ENCODE measurements at places on chromosomes 7 and 10.

GRCh38 chr10:88184543-88185297, 321.3 kb downstream of the PTEN start:
- no peaks in the 10 kb centered on the region for H3K36me3 ChIP-seq
- H3K27ac ChIP-seq, result no peak overlapping the region
- DNase-seq, result no peak
- H3K27me3 ChIP-seq, result no peaks in the 10 kb centered on the region

GRCh38 chr7:157500171-157500960, 163.6 kb downstream of the DNAJB6 start:
- DNase-seq, result no peak
- H3K4me1 ChIP-seq, result peaks cover 10% of the 10 kb centered on the region

DNA sequence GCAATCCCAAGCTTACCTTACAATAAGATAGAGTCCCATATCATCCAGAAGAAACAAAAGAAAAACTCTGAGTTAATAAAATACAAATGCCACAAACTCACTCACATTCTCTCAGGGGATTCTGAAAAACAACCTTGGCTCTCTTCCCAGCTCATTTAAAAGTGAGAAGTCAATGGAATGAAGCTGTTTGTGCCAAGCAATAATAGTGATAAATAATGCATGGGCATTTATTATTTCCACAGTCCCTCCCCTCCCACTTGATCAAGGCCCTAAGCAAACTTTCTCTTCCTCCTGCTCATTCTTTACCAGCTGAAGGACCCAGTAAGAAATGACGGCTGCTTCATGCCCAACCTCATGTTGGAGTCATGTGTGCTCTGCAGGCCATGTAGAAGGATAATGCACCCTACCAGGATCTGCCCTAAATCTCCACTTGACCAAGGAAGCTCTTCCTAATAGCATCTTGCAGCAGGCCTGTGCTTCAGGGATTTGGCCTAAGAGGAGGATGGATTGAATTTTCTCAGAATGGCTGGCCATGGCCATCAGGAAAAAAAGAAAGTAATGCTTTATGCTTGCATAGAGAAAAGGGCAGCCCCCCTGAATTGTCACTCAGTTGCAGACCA, 451.3 kb downstream of the GPAM start:
- no peaks in the 10 kb centered on the region for H3K4me1 ChIP-seq
- no peak for DNase-seq
- no peak overlapping the region for H3K27ac ChIP-seq
- H3K36me3 ChIP-seq, result no peaks in the 10 kb centered on the region

DNA sequence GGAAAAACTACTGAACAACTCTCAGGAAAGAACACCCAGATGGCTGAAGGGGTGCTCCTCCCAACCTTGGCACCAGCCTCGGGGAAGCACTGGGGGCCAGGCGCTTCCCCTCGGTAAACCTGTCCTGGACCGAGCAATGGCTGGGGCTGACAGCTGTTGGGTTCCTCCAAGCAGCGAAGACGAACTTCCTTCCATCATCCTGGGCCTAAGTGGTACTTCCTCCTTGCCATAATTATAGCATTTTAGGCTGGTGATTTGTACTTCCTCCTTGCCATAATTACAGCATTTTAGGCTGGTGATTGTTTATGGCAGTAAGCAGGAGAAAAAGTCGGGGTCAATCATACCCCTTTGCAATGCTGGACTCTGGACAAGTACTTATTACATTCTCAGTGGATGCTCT, 69.3 kb downstream of the MYOF start:
- H3K4me1 ChIP-seq, result peaks cover 77% of the 10 kb centered on the region
- peak overlapping the region; percentile 90 for H3K27ac ChIP-seq
- H3K36me3 ChIP-seq, result no peaks in the 10 kb centered on the region

- H3K27me3 ChIP-seq, result no peaks in the 10 kb centered on the region
- no peak overlapping the region for H3K4me3 ChIP-seq
- no peaks in the 10 kb centered on the region for H3K36me3 ChIP-seq
- H3K27ac ChIP-seq, result no peak overlapping the region
These were observed 301.5 kb upstream of the CACNA2D1 start for GRCh38 chr7:82745117-82745516.

DNA sequence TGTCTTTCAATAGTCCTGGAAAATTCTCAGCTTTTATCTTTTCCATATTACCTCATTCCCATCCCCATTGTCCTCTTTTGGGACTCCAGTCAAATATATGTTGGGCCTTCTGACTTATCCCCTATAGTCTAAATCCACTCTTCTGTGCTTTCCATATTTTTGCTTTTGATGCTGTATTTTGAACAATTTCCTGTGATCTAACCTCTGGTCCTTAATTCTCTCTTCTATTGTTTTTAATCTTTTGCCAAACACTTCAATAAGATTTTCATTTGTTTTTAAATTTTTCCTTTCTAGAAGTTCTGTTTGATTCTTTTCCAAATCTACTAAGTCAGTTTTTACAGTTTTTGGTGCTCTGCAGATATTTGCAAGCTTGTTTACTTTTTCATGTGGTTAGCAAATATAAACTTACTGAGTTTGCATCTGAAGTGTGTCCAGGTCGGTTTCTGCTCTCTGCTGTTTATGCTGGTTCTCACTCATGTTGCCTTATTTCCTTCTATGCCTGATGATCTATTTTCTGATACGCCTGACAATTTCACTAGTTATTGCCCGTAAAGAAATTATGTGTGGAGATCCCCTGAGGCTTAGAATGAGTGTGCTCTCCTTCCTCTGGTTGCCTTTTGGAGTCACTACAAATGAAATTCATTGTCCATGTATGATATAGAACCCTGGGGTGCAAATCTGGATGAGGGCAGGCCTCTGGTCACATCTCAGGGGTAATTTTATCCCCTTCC, 110.4 kb downstream of the RBM20 start:
- H3K36me3 ChIP-seq, result peaks cover 3% of the 10 kb centered on the region
- DNase-seq, result no peak
- H3K27me3 ChIP-seq, result no peaks in the 10 kb centered on the region
- no peak overlapping the region for H3K27ac ChIP-seq

DNA sequence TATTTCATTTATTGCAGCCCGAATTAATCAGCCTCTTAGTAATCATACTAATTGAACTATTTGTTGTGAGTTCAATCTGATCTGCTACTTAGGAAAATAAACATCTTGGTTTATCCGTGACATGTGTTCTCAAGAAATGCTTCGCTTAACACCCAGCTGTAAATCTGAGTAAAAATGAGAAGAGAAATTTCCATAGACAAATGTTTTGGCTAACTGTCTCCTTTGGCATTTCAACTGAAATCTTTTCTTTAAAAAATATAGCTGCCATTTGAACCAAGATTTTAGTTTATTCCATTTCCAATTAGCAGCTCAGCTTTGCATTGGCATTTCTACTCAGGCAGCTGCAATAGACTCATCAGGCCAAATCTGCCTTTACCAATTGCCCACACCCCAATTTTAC, 180.5 kb upstream of the PTER start:
- H3K36me3 ChIP-seq, result no peaks in the 10 kb centered on the region
- no peak for DNase-seq
- peaks cover 5% of the 10 kb centered on the region for H3K27me3 ChIP-seq
- H3K4me1 ChIP-seq, result no peaks in the 10 kb centered on the region
- H3K4me3 ChIP-seq, result no peak overlapping the region

- no peaks in the 10 kb centered on the region for H3K36me3 ChIP-seq
- H3K27me3 ChIP-seq, result no peaks in the 10 kb centered on the region
- no peaks in the 10 kb centered on the region for H3K4me1 ChIP-seq
- no peak for DNase-seq
- no peak overlapping the region for H3K27ac ChIP-seq
- H3K4me3 ChIP-seq, result no peak overlapping the region
These were observed 205.7 kb upstream of the IGFBP3 start for GRCh38 chr7:46126675-46127300.

- no peaks in the 10 kb centered on the region for H3K36me3 ChIP-seq
- H3K4me1 ChIP-seq, result peaks cover 7% of the 10 kb centered on the region
- H3K27ac ChIP-seq, result no peak overlapping the region
- DNase-seq, result no peak
- H3K27me3 ChIP-seq, result peaks cover 2% of the 10 kb centered on the region
These were observed 144.7 kb upstream of the SHH start for GRCh38 chr7:155956977-155957376.

DNA sequence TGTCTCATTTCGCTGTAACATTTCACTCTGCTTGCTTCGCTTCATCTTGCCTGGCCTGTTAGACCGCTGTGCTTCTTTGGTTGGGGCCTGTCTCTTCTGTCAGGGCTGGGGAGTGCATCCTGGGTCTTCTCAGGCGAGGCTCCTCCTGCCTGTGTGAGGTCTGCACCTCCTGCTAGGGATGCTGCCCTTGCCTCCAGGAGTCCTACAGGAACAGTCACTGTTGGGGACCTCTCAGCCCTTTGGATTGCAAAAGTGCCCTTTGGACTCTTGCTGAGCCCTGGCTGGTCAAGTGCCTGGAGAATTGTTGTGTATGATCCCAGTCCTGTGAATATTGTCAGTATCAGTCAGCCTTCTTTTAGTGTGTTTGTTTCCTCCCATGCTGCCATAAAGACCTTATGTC, 84.1 kb downstream of the MDFIC start:
- no peak overlapping the region for H3K4me3 ChIP-seq
- peak overlapping the region; percentile 66 for H3K27ac ChIP-seq
- no peaks in the 10 kb centered on the region for H3K27me3 ChIP-seq
- DNase-seq, result no peak

DNA sequence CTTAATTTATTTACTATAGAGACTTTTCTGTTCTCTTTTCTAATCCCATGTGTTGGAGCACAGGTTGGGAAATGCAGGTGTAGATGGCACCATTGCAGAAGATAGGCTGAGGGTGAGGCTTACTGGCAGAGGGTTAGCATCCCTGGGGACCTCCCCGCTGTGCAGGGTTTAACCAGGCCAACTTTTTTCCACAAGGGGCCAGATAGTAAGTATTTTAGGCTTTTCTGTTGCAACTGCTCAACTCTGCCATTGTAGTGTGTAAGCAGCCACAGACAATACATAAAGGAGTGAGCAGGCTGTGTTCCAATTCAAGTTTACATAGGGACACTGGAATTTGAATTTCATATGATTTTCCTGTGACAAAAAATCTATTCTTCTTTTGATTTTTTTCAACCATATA, 34.6 kb upstream of the AOAH start:
- H3K4me1 ChIP-seq, result peaks cover 21% of the 10 kb centered on the region
- no peaks in the 10 kb centered on the region for H3K36me3 ChIP-seq
- H3K27ac ChIP-seq, result no peak overlapping the region

DNA sequence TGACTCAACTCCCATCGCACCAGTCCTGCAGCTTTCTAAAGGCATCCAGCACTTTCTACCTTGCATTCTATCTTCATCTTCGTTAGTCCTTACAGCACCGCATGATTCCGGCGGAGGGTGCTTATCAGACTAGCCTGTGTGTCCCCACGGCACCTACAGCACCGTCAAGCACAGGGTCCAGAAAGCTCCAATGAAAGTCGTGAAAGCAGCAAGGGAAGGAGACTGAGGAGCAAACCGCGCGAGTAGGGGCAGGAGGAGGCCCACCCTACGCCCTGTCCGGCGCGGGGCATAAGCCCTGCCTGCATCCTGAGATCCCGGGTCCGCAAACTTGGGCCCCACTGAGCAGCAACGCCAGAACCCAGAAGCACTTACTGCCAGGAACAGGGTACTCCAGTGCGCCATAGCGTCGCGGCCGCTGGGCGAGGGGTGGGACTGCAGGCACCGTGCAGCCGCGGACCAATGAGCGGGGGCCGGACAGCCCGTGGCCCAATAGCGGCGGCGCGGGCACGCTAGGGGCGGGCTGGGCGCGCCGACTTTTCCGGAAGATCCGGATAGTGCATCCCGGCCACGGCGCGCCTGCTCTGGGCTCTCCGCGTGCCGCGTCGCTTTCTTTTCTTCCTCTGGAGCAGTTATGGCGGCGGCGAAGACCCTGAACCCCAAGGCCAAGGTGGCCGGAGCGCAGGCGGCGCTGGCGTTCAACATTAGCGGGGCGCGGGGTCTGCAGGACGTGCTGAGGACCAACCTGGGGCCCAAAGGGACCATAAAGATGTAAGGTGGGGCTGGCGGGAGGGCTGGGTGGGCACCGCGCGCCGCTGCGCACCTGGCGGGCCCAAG, 122.1 kb upstream of the VKORC1L1 start:
- DNase-seq, result peak; percentile 88
- H3K36me3 ChIP-seq, result no peaks in the 10 kb centered on the region
- H3K27ac ChIP-seq, result peak overlapping the region; percentile 87
- H3K4me1 ChIP-seq, result peaks cover 48% of the 10 kb centered on the region

GRCh38 chr7:38539477-38540081, 91.6 kb downstream of the AMPH start:
- H3K4me3 ChIP-seq, result no peak overlapping the region
- H3K36me3 ChIP-seq, result no peaks in the 10 kb centered on the region
- no peaks in the 10 kb centered on the region for H3K4me1 ChIP-seq
- DNase-seq, result no peak
- H3K27me3 ChIP-seq, result peaks cover 4% of the 10 kb centered on the region

- H3K27ac ChIP-seq, result no peak overlapping the region
- DNase-seq, result no peak
- H3K4me1 ChIP-seq, result no peaks in the 10 kb centered on the region
- no peak overlapping the region for H3K4me3 ChIP-seq
These were observed 5.2 kb downstream of the IDI2 start for GRCh38 chr10:1020460-1020859.

GRCh38 chr7:26584987-26585665, 279.3 kb downstream of the SKAP2 start:
- no peaks in the 10 kb centered on the region for H3K4me1 ChIP-seq
- no peaks in the 10 kb centered on the region for H3K36me3 ChIP-seq
- no peak overlapping the region for H3K27ac ChIP-seq
- no peak overlapping the region for H3K4me3 ChIP-seq

DNA sequence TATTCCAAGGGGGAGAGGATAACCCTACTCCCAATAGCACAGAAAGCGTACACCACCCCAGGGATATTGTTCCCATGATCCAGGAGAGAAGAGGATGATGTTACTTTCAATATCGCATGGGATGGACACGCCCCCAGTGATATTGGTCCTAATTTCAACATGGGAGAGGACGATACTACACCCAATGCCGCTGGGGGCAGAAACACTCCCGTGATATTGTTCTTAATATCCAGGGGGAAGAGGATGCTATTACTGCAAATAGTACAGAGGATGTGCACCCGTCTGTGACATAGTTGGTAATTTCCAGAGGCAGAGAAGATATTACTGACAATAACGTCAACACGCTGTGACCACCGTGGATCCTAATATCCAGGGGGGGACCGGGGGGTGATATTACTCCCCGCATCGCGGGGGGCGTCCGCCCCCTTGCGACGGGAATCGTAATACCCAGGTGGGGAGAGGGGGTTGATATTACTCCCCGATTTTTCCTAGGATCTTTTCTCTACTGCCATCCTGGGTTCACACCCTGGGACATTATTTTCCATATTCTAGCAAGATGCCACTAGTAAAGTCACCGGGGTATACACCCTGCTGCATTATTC, 16.6 kb downstream of the MEIG1 start:
- no peaks in the 10 kb centered on the region for H3K36me3 ChIP-seq
- no peak for DNase-seq
- peaks cover 25% of the 10 kb centered on the region for H3K27me3 ChIP-seq
- peaks cover 10% of the 10 kb centered on the region for H3K4me1 ChIP-seq
- H3K4me3 ChIP-seq, result no peak overlapping the region

DNA sequence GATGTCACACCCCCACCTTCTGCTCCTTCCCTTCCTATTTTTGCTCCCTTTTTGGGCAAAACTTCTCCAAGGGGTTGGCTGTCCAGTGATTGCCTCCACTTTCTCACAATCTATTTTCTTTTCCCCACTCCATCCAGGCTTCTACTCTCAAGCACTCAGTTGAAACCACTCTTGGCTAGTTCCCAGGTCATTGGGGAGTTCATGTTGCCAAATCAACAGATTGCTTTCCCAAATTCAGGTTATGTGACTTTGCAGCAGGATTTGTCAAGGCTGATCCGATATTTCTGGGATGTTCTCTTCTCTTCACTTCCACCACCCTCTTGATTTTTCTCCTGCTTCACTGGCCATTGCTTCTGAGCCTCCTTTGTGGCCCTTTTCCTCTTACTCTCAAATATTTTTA, 258.7 kb upstream of the SLC26A5 start:
- no peak overlapping the region for H3K4me3 ChIP-seq
- no peaks in the 10 kb centered on the region for H3K4me1 ChIP-seq
- DNase-seq, result no peak
- no peaks in the 10 kb centered on the region for H3K36me3 ChIP-seq

Data from naive thymus-derived CD8-positive, alpha-beta T cell (primary cell).